ENCODE measurements at places on chromosomes 2 and 18.
A peak's percentile ranks its signal among the peaks of the same experiment; 100 is the strongest.

- no peak for DNase-seq
Measured at GRCh38 chr2:42351864-42352263, 9.2 kb downstream of the COX7A2L start.

GRCh38 chr18:34929336-34929780 is 111.9 kb upstream of the MAPRE2 start:
- no peak for DNase-seq

DNA sequence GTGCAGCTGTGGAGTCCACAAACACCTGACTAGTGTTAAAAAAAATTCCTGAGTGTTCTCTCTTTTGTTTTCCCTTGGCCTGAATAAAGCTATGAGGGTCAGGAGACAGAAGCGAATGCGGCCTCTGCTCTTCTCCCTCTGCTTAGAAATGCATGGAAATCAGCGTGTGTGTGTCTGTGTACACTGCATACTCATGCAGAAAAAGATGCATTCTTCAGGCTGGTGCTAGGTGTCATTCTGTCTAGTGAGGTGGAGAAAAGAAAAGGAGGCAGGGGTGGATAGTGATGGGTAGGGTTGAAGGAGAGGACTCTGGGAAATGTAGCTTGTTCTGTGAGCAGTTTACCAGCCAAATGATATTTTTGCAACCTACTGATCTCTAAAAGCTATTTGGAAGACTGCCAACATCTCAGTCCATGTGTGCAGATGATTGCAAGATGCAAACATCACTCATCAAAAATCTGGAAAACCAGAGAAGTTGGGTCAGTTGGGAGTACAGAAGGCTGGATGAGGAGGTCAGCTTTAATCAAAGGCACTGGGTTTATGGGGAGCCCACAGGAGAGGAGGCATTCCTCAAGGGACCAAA is 177.7 kb downstream of the INSIG2 start:
- DNase-seq: no peak

DNA sequence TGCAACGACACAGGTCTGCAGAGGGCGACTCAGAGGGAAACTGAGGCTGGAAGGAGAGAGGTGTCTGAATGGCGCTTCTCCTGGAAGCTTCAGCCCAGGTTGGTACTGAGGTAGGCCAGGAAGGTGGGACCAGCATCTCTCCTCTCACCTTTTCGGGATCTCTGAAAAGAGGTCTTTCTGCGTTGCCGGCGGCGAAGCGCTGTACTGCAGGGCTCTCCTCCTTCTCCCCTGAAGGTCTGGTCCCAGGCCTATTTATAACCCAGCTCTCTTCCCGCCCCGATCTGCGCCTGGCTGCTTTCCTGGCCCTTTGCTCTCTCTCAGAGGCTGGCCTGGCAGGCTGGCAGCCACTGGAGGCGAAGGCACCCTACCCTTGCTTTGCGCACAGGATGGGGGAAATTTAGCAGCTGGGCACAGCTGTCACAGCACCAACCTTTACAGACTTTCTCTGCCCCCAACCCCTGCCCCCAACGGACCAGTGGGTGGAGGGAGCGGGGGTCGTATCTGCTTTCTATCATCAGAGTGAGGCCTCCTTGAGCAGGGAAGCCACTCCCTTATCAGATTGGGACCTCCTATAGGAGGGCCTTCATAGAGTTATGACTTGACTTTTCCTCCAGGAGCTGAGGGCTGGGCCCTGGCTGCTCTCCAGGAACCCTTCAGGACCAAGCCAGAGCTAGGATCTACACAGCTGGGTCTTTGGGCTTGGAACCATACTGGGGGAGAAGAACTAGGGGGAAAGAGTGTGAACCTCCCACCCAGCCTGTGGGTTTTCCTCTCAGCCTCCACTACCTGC is 1.1 kb downstream of the DYSF start:
- no peak for DNase-seq

GRCh38 chr18:31146809-31147208 is 15.8 kb downstream of the DSC1 start:
- no peak for DNase-seq

- DNase-seq: no peak
Measured at GRCh38 chr2:2660789-2661355, 329.8 kb upstream of the MYT1L start.

GRCh38 chr2:96265349-96265839 is 403 bp downstream of the TMEM127 start:
- DNase-seq: peak; percentile 23

DNA sequence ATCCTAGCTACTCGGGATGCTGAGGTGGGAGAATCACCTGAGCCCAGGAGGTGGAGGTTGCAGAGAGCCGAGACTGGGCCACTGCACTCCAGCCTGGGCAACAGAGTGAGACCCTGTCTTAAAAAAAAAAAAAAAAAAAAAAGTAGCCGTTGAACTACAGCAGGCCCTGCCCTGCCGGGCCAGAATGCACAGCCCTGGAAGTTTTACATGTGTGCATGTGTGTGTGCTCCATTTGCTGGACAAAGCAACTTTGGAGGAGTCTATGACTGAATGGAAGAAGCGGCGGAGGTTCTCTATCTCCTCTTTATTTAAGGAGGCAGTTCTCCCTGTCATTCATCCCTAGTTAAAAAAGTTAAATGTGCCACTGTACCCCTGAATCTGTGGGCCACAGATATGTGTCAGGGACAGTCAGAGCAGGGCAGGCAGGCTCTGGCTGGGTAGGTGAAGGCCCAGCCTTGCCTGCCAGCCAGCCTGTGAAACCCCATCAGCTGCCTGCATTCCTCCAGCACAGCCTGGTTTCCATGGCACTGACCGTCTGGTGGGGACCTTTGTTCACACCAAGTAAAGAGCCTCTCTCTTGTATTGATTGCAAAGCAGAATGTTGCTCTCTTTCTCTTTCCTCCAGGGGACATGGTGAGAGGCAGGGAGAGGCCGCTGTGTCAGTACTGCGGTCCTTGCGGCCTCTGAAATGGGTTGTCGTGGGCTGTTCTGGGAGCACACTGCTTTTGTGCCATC is 10.9 kb downstream of the LIPG start:
- no peak for DNase-seq

GRCh38 chr2:125169022-125169763 is 1144.1 kb downstream of the CNTNAP5 start:
- DNase-seq: no peak

- DNase-seq: no peak
Measured at GRCh38 chr2:129191530-129191929, 787.9 kb upstream of the RAB6C start.

- no peak for DNase-seq
Measured at GRCh38 chr2:232888839-232889529, 18.9 kb downstream of the SNORC start.

DNA sequence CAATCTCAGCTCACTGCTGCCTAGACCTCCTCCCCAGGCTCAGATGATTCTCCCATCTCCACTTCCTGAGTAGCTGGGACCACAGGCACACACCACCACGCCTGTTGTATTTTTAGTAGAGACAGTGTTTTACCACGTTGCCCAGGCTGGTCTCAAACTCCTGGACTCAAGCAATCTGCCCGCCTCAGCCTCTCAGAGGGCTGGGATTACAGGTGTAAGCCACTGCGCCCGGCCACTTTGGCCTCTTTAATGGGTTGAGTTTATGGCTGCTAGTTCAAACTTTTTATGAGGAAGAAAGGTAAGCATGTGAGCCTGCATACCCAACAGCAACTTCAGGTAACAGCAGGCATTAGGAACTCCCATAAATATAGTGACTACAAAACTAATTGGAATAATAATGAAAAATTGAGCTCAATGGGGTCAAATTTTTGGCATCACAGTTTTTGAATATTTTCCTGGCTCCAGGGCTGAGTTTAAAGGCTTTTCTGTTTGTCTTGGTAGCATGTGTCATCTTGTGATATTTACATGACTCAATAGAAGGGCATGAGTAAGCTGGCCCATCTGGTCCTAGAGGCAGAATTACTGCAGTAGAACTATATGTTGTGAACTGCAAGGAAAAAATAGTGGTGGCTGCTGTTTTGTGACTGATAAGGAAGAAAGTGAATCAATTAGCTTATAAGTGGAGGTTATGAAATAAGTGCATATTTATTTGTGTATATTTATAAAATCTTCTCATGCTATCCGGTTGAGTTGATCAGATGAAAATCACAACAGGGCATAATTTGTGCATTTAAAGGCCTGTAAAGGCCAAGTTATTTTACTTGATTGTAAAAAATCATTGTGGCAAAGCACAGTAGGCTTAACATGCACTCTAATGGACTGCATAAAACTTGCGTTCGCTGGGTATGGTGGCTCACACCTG is 24.8 kb downstream of the GALM start:
- no peak for DNase-seq

- DNase-seq: no peak
Measured at GRCh38 chr2:132419941-132420340, 3.3 kb downstream of the GPR39 start.

- DNase-seq: no peak
Measured at GRCh38 chr2:39107156-39107555, 13.7 kb downstream of the SOS1 start.

DNA sequence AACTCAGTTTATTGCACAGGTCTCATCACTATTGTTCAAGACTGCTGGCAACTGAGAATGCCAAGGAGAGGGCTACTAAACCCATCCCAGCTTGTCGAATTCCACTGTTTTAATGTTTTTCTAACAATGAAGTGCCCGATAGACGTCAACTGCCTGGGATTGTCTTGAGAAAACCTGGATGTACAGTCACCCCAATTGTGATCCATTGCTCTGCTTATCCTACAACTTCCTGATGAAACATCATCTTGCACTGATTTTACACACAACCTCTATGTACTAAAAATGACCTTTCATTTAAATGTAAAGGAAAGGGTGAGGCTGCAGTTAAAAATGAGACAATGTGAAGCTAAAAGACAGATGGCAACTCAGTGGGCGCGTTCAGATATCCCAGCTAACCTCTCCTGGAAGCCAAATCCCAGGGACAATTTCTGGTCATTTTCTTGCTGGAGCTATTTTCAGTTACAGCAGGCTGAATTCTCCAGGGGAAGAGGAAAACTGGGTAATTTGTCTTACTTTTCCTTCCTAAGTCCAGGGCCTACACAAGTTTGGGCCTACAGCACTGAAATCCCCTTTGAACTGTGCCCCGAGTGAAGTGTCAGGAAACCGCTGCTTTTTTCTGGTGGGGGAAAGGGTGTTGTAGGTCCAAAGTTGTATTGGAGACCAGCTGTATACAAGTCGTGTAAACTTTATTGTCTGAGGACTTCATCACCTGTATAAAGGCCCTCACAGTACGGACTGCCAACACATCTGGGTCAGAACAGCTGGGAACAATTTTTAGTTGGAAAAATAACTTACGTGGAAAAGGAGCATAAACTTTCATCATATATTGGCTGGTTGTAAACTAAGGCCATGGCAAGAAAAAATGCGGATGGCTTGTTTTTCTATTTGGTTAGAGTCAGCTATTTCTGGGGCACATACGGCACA is 68.9 kb upstream of the LTBP1 start:
- no peak for DNase-seq

- DNase-seq: no peak
Measured at GRCh38 chr18:80253236-80253635, 5.9 kb upstream of the PARD6G start.

DNA sequence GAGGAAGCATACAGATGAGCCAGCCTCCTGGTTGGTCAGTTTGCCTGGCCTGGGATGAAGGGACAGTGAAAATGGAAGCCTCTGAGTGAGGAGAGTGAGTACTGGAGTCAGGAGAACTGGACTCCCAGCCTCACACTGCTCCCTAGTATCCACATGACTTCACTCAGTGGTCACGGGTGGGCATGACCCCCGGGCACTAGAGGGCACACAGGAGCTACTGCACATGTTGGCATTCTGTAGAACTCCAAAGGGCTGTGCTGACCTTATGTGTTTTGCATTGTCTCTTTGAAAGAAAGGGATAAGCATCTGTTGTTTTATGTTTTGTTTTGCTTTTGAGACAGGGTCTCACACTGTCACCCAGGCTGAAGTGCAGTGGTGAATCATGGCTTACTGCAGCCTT is 23.7 kb downstream of the NCAPH start:
- DNase-seq: no peak

DNA sequence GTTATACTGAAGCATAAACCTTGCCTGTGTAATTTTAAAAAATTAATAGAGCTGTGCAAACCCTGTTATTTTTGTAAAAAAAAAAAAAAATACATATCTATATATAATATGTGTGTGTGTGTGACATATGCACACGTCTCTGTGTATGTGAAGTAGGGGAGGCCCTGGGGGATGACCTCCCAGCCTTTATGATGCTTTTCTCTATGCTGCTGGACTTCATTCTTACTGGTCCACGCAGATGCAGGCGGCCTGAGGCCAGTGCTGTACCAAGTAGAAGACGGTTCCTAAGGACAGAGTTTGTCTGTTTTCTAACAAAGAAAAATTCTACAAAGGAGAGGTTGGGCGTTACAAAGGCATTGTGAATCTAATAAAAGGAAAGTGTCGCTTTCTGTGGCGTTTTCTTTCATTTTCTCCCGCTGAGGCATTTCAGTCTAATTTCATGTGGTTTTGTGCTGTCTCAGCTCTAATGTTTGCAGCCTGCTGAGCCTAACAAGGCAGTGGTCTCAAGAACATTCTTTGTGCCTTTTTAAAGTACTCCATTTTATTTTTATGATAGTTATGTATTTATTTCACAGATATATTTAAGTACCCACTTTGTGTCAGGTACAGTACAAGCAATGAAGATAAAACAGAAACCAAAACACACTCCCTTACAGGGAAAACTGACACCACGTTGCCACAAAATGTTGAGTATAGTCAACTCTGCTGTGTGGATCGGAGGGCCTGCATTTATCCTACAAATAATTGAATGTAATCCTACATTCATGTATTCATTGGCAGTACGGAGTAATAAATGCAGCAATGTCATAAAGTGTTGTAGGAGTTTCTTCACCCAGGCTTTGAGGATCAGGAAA is 118.0 kb downstream of the RAB3GAP1 start:
- DNase-seq: no peak

DNA sequence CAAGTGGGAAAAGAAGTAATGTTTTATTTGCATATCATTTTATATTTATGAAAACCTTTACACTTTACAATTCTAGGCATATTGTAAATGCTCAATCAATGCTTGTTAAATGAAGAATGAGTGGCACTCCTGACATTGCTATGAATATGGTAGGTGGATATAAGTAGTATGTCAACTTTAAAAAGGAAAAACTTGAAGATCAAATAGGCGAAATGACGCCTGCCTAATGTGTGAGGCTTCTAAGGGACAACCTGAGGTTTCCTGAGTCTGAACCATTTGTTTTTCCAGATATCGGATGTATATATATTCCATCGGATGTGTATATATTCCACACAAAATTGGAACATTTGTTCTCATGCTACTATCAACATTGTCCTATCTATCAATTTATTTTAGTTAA is 1.4 kb downstream of the STAT4 start:
- no peak for DNase-seq

GRCh38 chr18:40088130-40088529 is 1866.9 kb upstream of the PIK3C3 start:
- DNase-seq: no peak

Data from stimulated activated CD4-positive, alpha-beta T cell treated with anti-CD3 and anti-CD28 coated beads, Interleukin-1b, Interleukin-23, amount 100 ng/mL, for 24 hours (primary cell).